ENCODE measurements at places on chromosomes 11 and 22. TPM values are rescaled to one million over a fixed set of nuclear protein-coding genes. Genes with fewer than 3 reads are reported as not detected.

DNA sequence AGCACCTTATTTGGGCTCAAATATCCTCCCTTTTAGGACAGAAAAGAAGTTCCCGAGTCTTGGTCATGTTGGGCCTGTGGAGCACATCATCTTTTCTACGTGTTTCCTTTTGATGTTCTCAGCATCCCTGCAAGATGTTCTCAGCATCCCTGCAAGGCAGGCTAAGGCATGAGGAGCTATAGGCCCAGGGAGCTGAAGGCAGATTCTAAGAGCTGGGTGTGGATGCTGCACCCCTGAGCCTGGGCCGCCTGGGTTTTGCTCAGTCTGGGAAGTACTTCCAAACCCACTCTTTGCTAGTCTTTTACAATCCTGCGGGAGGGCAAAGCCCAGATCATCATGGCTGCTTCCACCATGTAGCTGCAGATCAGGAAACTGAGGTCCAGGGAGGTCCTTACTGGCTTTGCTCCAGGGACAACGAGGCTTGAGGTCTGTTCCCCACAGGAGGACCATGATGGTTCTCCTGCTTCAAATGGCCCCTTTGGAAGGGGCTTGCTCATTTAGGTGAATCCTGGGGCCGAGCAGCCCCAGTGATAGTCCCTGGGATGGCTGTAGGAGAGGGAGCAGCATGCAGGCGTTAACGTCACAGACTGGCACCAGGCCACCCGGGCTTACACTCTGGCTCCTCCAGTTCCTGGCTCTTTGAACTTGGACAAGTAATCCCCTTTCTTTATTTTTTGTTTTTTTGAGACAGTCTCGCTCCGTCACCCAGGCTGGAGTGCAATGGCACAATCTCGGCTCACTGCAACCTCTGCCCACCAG, 10.6 kb downstream of the LRRC75B start:
- DNase-seq = no peak

DNA sequence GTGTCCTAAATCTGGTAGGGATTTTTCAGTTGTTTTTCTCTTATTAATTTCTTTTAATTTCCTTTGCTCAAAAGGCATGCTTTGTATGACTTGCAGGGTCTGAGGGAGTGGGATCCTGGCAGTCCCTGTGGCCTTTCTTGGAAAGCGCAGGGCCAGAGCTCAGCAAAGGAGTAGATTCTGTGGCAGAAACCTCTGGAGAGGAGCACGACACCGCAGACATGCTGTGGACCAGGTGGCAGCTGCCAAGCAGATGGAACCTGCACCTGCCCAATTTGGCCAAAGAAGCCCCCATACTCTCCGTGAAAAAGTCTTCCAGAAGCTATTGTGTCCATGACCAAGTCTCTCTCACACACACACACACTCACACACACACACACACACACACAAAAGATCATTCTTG, 78.9 kb upstream of the FGF3 start:
- no peak for DNase-seq

The NPAS4 gene
- not detected for total RNA-seq

The E2F8 gene
- total RNA-seq = 0.25 TPM
